Thoracic aorta (tissue), 2 donors: ENCODE measurements at places on chromosomes 11 and 22.

DNA sequence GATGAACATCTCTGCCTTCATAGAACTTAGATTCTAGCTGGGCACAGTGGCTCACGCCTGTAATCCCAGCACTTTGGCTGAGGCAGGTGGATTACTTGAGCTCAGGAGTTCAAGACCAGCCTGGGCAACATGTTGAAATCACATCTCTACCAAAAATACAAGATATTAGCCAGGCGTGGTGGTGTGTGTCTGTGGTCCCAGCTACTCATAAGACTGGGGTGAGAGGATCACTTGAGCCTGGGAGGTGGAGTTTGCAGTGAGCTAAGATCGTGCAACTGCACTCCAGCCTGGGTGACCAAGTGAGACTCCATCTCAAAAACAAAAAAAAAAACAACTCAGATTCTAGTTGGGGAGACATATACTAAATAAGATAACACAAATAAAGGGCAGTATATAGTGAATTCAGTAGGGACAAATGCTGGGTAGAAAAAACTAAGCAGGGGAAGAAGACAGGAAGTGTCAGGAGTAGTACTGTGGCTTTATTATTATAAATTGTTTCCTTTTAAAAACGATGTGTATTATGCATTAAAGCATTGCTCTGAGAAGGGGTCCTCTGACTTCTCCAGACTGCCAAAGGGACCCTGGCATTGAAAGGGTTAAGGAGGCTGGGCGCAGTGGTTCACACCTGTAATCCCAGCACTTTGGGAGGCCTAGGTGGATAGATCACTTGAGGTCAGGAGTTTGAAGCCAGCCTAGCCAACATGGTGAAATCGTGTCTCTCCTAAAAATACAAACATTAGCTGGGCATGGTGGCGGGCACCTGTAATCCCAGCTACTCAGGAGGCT is 46.7 kb downstream of the PACS1 start:
- DNase-seq: no peak

DNA sequence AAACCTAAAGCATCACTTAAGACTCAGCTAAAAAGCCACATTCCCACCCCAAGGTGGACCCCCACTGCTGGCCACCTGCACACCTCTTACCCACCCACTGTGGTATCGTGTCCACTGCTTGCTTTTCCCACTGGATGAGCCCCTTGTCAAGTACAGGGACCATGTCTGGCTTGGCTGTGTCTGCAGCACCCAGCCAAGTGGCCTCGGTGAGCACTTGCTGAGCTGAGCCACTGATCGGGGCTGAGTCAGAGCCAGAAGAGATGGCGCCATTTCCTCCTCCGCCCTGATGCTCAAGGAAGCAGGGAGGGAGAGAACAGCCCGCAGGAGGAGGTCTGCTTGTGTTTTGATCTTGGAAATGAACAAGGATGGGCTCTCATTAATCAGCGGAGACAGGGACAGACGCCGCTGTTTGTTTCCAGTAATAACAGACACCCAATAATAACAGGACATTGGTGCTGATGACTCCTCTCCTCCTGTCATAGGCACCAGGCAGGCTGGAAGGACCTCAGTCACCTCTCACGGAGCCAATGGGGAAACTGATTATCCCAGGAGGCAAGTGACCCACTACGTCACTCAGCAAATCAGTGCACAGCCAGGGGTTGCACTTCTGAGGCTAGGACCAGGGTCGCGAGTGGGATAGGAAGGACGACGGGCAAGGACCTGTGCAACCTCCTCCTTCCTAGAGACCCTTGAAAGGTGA is 85.2 kb upstream of the RTL6 start:
- DNase-seq: no peak

- DNase-seq: no peak
Measured at GRCh38 chr11:12110714-12111548, 541 bp downstream of the MICAL2 start.

- no peak for DNase-seq
Measured at GRCh38 chr11:464316-464715, 14.2 kb downstream of the PTDSS2 start.

DNA sequence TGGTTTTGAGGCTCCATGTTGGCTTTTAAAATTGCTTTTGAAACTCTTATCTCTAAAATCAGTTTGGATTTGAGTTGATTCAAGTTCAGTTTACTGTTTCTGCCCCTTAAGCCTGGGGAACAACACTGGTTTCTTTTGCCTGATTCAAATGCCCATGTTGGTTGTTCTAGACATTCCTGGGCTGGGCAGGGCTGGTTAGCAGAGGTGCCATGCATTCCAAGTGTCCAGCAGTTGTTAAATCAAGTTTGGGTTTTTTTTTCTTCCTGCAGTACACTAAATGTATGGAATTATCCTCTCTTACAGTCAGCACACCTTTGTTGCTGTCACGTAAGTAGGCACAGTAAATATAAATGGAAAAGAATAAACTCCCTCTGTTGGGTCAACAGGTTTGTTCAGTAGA is 67.2 kb upstream of the MTMR2 start:
- DNase-seq: no peak

- peak; percentile 13 for DNase-seq
Measured at GRCh38 chr11:128026596-128026995, 560.8 kb downstream of the ETS1 start.

DNA sequence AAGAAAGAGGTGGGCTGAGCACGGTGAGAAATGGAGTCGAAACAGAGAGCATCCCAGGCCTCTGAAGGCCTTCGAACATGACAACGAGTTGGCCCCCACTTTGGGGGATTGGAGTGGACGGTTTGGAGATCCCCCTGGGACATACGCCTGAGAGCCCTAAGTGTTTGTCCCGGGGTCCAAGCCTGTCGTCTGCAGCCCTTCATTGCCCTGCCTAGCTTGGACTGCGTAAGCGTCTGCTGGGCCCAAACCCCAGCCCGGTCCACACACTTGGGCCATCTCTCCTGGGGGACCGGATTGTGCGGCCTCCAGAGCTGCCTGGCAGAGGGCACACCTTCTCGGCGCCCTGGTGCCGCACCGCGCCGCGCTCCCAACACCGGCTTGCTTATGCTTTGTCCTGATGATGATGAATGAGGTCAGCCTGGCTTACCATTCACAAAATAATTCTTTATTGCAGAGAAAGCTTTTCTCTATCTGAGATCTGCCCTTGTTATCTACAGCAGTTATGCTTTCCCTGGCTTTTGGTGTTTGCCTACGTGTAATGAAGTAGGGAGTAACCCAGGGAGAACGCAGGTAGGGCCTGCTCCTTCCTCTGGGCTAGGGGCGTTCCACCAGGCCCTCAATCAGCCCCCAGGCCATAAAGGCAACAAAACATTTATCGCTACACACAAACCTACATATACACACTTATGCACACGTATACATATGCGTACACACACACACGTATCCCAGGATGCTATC is 85.9 kb upstream of the PPARA start:
- no peak for DNase-seq

- no peak for DNase-seq
Measured at GRCh38 chr22:44870021-44870420, 117.6 kb downstream of the ARHGAP8 start.

DNA sequence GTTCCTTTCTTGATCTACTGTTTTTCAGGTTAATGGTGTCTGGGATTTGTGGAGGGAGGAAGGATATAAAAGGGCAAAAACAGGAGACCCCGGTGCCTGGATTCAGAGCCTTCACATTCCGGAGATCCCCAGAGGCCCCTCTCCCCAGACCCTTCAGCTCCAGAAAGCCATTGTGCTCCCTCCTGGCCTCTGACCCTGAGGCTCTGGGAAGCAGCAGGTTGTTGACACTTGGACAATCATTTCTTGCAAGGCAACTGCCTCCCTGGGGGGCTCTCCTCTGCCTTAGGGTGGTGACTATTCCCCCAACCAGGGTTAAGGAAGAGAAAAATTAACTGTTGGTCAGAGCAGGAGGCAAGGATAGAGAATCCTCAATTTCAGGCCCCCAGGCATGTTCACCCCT is 86.9 kb upstream of the NNMT start:
- DNase-seq: no peak

- no peak for DNase-seq
Measured at GRCh38 chr11:70460964-70461363, 62.6 kb downstream of the CTTN start.

DNA sequence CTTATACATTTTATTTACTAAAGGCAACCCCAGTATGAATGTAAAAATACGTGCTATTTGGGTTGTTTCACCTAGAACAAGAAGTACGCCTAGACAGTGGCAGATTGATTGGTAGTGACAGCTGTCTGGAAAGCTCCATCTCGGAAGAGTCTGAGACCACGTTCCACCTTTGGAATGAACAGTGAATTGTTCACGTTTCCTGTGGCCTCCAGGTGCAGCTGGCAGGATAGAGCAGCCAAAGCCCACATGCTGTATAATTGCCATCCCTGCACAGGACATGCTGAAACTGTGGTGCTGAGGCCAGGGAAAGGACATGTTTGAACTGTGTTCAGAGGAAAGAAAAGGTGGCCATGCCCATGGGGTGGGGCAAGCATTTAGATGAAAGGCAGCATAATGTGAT is 218.7 kb upstream of the MTNR1B start:
- DNase-seq: no peak

- no peak for DNase-seq
Measured at GRCh38 chr11:34300026-34300925, 57.5 kb downstream of the ABTB2 start.

DNA sequence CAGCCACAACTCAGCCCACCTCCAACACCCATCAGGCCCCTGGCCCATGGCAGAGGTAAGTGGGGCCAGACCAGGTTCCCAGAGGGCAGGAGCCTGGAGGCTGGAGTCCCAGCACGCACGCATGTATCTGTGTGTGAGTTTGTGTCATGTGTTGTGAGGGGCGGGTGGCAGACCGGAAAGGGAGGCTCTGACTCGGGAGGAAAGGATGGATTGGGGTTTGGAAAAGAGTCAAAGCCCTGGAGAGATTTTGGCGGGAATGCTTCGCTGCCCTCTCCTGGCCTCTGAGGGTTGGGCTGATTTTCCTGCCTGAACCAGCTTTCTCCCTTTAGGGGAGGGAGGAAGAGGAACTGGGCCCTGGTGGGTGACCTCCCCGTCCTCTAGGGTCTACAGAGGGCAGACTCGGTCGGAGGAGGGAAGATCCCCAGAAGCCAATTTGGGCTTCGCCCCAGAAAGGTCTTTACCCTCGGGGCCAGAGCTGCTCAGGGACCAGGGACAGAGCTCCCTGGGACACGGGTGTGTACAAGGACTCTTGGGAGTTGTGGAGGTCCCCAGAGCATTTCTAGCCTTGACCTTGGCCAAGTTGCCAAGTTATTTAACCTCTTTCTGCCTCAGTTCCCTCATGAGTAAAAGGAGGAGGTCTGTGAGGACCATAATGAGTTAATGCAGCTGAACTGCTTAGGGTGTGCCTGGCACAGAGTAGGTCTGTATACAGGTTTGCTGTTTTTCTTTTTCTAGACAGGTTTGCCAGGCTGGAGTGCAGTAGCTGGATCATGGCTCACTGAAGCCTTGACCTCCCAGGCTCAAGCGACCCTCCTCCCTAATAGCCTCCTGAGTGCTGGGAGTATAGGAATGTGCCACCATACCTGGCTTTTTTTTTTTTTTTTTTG is 6.9 kb downstream of the C11orf68 start:
- DNase-seq: no peak

GRCh38 chr22:30640361-30640760 is 4.8 kb downstream of the SLC35E4 start:
- no peak for DNase-seq

DNA sequence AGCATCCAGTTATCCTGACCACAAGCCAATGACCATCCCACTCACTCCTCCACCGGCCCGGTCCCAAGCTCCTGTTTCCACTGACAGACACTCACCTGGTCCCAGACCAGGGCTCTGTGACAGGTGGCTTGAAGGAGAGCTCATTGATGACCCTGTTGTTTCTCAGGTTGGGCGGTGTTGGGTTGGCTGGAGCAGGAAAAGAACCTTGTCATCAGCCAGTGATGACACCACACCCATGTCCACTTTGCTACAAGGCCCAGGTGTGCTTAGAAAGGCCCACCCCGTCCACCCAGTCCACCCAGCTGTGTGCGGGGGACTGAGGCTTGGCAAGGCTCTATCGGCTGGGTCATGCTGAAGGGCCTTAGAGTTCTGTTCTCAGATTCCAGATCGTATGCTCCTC is 42.9 kb downstream of the GAB4 start:
- no peak for DNase-seq

DNA sequence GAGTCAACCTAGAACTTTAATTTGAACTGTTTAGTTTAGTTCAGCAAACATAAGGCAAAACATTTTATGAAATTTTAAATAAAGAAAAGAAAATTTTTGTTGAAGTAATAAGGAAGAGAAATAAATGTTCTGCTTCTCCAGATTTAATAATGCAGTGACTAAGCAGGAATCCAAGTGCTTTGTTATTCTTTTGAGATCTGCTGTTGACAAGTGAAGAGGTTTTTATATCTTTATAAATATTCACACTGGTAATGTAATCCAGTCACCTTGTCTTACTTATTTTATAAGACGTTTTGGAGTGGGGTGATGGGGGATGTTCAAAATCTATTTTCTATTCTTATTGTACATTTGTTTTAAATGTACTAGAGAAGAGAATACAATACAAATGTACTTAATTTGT is 725.9 kb upstream of the CCDC179 start:
- DNase-seq: no peak

- no peak for DNase-seq
Measured at GRCh38 chr11:132650969-132651720, 881.2 kb downstream of the OPCML start.

GRCh38 chr11:122075016-122075415 is 41.0 kb downstream of the BLID start:
- DNase-seq: no peak

GRCh38 chr11:117189941-117190544 is 9.1 kb upstream of the TAGLN start:
- DNase-seq: no peak

DNA sequence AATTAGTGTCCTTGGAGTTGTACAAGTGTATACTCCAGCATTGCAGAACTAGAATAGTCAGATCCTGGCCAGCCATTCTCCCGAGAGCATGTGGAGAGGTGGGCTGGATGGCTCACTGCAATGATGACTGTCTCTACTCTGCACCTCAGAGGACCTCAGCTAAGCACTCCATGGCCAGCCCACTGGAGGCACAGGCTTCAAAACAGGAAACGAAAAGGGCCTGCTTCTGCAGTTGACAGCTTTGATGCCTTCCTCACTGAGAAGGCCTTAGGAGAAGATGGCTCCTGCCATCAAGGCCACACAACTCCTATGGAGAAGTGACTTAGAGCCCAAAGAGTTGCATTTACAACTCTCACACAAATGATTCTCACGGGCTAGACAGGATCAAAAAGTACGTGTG is 9.1 kb downstream of the POLD4 start:
- no peak for DNase-seq

GRCh38 chr11:115475564-115475963 is 28.7 kb downstream of the CADM1 start:
- DNase-seq: no peak

GRCh38 chr11:123354371-123354975 is 75.6 kb upstream of the GRAMD1B start:
- no peak for DNase-seq

DNA sequence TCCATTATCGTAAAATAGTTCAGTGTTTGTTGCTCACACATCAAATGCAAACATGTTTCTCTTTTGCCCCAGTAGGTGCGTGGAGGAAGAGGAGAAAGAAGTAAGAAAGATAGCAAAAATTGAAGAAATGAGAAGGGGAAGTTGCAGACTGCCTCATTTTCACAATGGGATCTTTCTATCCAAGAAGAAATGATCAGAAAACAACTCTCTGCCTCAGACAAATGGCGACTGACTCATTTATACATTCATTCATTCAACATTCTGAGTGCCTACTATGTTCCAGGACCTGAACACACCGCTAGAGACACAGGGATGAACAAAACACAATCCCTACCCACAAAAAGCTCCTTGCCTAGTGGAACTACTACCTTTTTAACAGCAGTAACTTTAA is 367 bp downstream of the HPS5 start:
- DNase-seq: no peak

- DNase-seq: no peak
Measured at GRCh38 chr11:75654314-75654713, 14.5 kb downstream of the MAP6 start.
